ENCODE measurements at places on chromosomes 7 and 10.

GRCh38 chr7:12646139-12646538 is 41.3 kb upstream of the ARL4A start:
- DNase-seq, result no peak

DNA sequence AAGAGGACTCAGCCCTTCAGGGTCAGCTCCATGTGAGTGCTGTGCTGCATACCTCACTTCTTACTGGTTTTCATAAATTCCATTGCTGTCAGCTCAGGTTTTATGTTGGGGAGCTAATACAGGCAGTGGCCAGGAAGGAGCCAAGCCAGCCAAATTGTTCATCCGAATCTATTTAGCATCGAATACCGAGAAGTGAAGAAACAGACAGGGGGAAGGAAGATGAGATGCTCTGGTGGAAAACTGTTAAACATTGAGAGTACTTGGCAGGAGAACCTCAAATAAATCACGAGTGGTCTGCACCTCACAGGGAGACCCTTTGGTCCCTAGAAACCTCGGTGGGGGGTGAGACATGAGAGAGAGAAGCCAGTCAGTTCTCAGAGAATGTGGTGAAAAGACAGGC is 196.0 kb upstream of the TMEM72 start:
- DNase-seq, result no peak

DNA sequence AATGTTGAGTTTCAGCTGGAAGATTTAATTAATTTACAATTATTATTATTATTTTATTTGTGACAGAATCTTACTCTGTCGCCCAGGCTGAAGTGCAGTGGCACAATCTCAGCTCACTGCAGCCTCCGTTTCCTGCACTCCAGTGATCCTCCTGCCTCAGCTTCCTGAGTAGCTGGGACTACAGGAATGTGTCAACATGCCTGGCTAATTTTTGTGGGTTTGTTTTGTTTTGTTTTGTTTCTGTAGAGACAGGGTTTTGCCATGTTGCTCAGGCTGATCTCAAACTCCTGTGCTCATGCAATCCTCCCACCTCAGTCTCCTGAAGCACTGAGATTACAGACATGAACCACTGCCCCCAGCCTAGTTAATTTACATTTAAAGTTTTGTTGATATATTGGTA is 93.8 kb upstream of the MEOX2 start:
- DNase-seq, result no peak

- DNase-seq, result no peak
Measured at GRCh38 chr10:79024720-79025198, 44.0 kb upstream of the ZMIZ1 start.

DNA sequence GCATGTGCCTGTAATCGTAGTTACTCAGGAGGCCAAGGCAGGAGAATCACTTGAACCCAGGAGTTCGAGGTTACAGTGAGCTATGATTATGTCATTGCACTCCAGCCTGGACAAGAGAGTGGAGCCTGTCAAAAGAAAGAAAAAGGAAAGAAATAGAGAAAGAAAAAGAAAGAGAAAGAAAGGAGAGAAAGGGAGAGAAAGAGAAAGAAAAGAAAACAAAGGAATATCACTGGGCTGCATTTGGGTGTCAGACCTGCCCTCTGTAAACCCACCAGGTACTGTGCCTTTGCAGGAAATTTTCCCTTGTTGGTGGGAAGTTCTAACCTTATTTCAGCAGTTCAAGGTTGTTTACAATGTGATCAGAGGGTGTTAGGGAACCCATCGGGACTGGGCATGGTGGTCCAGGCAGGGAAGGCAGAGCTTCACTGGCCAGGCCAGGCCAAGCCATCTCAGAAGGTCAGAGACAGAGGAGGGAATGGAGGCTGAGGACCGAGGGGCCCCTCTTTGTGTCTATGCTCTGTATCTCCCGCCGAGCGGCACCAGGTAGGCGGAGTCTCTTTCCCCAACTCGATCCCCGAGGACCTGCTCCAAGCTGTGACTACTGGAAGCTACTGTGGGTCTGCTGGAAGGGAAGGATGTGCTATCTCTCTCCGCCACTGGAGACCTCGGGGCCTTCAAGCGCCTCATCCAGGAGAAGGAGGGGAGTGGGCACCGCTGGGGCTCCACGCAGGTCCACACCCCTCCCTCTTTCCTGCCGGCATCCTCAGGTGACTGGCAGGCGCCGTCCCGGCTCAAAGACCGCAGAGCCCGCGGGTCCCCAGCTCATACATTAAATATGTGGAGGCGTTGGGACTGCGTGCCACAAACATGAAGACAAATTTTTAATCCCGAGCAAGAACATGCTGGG is 15.2 kb upstream of the KAZALD1 start:
- DNase-seq, result no peak

GRCh38 chr10:47458466-47459154 is 25.3 kb downstream of the ANXA8 start:
- DNase-seq, result no peak
